ENCODE measurements at places on chromosomes 1 and 21.
A peak's percentile ranks its signal among the peaks of the same experiment; 100 is the strongest.

DNA sequence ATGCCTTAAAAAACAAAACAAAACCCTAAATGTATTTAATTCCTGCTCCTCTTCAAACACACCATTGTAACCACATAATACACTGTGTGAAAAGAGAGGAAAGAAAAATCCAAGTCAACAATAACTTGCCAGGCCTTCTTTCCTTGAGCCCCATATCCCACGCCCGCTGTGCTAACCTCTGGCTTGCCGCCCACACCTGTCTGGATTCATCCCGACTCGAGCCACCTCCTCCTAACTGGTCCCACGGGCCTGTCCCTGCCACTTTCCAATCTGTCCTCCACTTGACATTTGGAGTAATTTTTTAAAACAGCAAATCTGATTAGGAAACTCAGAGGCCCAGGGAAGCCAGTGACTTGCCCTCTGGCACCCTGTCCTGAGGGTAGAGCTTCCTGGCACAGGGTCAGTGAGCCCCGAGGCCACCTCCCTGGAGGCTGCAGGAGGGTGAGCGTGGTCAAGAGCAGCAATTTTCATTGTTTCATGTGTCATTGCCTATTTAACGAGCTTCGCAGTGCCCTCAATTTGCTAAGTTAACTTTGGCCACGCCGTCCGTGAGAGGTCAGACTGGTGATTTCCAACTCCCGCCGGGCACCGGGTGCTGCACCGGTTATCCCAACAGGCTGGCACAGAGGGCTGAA is 54.1 kb downstream of the B3GALT5 start:
- DNase-seq, result no peak

DNA sequence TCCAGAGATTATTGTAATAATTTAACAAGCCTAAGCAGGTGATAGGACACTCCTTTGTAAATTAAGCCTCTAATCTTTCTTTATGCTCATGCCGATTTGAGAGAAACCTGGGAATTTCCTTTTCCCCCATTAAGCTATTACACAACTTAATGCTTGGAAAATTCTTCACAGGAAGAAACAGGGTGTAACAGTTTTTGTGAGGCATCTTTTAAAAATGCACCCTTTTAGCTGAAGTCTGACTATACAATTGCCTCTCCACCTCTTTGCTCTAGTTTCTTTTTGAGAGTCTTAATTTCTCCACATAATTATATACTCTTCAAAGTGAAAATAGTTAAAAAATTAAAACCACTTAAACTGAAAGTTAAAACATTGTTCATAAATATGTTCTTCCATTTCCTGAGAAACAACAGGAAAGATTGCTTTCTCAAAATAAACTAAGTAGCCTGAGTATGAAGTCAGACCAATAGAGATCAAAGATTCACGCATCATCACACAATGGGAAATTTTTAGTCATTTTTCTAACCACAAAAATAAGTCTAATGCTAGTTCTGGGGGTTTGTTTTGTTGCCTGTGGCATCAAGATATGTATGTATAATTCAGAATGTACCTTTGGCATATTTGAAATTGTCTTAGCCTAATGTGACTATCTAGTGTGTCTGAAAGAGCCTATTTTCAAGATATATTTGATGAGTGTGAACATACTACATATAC is 34.7 kb downstream of the LRRC8D start:
- peak; percentile 41 for DNase-seq

DNA sequence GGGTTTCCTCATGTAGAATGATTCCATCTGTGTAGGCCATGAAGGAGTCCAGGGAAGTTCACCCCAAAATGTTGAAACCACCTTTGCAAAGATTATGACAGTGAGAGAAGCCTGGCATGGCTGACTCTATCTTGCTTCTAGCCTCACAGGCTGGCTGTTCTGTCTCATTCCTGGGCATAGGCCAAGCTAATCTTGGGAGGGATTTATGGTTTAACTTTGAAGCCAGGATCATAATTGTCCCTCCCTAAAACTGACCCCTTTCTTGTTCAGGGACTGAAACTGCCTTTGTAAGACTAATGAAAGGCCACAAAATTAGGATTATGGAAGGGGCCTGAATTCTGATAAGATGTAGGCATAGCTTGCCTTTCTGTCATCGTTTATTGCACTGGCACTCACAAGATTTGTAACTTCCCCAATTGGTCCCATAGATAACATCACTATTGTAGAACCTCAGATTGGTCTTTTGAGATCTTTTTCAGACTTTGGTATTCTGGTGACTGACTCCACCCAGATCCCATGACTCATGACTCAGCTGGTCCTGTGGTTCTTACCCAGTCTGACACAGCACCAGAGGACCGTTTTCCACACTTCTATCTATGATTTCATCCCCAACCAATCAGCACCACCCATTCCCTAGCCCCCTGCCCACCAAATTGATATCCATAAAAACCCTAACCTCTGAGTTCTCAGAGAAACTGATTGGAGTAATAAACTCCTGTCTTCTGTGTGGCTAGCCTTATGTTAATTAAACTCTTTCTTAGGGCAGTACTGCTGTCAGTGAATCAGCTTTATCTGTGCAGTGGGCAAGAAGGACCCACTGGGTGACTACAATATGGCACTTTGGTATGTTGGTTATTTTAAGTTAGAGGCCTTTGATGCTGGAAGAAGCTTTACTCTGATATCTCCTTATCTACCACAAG is 13.6 kb upstream of the LAMTOR5 start:
- DNase-seq, result no peak

GRCh38 chr1:233514946-233515391 is 98.9 kb upstream of the KCNK1 start:
- no peak for DNase-seq

GRCh38 chr1:178055779-178056471 is 38.0 kb upstream of the RASAL2 start:
- peak; percentile 73 for DNase-seq

DNA sequence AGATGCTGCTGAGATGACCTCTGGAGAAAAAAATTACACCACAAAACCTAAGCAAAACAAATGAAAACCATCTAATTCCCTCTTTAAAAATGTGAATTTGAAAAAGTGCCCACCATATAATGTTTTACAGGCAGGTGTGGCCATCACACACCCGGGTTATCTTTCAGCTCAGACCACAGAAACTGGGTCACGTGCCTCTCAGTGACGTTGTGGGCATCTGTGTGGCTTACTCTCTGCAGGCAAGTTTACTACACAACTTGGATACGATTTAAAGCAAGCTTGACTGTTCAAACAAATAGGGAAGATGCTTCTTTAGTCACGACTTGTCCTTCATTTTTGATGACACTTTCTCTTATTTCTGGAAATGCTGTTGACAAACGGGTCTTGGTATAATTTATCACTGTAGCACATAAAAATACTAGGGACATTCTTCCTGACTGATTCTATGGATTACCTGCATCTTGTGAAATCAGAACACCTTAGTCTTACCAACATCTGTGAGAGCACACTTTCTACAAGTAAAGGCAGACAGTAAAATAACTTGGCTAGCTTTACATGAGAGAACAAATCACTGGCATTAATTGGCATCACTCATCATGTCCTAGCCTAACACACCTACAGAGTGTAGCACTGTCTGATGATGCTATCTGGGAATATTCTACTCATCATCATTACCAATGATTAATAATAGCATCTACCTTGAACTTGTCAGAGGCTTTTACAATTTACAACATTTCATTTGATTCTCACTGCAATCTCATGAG is 89.3 kb upstream of the EDEM3 start:
- peak; percentile 31 for DNase-seq

DNA sequence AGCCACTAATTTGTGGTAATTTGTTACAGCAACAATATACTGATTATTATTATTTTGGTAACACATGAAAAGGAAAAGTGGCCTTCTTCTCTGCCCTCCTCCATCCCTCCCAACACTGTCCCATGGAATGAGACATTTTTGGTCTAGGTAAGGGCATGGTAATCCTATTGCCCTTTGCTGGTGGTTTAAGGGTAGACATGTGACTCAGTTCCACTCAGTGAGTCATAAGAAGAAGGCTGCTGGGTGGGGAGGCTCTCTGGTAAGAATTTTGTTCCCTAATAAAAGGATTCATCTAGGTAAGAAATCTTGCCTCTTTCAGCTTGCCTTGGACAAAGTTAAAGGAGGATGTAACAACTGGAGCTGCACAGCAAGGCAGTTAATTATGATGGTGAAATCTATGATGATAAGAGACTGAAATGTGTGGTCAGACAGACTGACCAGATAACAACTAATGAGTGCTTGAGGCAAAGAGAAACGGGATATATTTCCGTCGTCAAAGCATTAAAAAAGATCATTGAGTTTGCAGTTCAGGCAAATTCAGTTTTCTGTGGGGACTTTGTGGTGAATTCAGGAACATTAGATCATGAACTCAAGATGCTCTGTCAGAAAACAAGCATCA is 232.0 kb upstream of the KCNK2 start:
- DNase-seq, result no peak
